Foreskin fibroblast (primary cell): ENCODE measurements at places on chromosomes 3 and 15.

DNA sequence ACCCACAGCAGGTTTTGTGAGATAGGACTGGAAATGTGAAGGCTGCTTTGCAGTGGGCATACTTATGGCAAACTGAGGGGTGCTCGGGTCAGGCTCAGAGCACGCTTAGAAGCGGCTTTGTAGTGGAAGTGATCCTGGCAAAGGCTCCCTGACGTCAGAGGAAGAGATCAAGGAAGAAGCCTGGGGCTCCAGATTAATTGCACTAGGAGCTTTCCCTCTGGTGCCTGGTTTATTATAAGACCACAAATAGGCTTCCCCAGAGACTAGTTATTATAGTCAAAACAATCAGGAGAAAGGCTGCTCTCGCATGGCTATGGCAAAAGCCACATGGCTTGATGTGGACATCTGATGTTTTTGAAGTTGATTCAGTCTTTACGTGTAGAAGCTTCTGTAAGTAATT lies 515.1 kb downstream of the GABRG3 start:
- DNase-seq, result no peak

DNA sequence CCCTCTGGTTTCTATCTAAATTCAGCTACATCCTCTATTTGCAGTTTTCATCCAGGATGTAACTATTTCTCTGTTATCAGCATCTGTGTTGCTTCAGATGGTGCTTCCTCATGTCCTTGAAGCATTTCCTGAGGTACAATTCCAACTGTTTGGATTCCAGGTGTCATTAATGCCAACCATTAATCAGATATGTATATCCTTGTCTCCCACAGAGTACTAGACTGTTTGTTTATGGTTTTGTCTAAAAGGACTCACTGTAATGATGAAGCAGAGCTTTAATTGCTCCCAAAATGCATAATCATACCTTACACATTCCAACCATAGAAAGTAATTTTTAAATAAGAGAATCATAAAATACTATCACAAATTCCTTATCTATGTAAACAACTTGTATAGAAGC lies 288.5 kb upstream of the MME start:
- no peak for DNase-seq

- no peak for DNase-seq
These were observed 264.0 kb downstream of the TJP1 start for GRCh38 chr15:29558261-29558660.

DNA sequence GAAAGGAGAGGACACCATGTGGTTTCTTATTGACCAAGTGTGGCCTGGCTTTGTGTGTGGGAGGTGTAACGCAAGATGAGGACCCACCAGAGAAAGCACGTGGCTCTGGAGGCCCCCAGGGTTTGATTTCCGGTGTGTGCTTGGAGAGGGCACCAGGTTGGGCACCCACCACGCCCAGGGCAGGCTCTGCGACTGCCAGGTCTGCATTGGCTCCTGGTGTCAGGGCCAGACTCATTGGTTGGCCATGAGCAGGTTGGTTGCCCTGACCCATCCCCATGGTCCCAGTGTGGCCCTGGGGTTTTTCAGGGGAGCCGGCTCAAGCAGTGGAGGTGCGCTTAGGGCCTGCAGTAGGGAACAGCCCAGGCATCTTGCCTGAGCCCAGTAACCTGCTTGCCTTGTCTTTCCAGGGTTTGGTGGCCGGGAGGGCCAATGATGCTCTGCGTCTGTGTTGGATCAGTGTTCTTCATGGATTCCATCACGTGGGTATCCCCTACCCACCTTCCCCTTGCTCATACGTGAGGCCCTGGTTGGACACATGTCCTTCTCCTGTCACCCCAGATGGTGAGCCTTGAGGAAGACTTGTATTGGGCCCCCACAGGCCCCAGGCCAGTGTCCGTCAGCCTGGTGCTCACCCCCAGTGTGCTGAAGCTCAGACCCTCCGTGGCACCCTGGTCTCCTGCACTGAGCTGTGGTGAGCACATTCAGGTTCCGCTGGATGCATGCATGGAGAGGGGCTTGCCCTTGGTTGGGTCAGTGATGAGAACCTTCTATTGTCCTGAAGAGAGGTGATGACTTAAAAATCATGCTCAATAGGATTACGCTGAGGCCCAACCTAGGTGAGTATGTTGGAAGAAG lies 193.9 kb downstream of the UBE3A start:
- DNase-seq, result no peak

GRCh38 chr3:185851046-185851445 lies 26.2 kb upstream of the IGF2BP2 start:
- DNase-seq, result no peak

DNA sequence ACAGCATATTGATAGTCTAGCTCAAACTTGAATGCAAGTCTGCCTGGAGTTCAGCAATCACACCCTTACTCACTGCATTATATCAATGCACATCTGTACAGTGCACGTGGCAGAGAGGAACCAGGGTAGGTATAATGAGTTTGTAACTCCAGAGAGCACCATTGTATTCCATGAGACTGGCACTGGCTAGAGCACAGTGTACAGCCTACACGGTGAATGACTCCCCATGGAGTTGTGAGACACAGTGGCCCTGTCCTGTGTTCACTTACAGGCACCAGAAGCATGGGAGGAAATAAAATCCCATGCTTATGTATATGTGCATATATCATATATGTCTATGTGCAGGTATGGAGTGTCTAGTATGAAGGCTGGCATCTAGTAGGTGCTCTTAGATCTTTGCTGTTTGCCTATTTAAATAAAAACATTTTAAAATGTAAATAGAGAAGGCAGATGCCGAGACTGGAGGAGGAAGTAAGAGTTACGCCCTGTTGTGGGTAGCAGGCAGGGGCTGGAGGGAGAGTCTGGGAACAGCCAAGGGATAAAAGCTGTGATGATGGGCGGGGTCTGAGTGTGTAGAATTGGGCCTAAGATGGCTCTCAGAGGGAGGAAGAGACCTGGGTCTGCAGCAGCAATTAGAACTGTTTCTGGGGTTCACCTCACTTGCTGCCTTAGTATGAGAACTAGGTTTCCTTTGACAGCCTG lies 360.7 kb upstream of the ICE2 start:
- DNase-seq, result no peak

DNA sequence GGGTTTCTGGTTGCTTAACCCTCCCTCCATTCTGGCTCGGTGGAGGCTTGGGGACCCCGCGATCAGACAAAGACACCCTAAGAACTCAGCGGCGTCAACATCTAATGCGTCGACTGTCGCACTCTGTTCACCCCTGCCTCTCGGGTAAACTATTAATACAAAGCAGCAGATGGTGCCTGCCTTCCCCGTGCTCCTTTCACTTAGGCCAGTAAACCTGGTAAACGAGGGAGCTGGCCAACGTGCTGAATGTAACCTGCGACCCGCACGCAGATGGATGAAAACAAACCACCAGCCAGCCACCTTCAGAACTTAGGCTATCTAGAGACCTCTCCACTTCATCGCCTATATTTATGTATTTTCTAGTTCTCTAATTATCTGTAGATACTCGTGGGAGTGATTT lies 848 bp upstream of the CADPS start:
- peak; percentile 21 for DNase-seq

GRCh38 chr3:97981886-97982285 lies 9.7 kb upstream of the RIOX2 start:
- DNase-seq, result no peak

DNA sequence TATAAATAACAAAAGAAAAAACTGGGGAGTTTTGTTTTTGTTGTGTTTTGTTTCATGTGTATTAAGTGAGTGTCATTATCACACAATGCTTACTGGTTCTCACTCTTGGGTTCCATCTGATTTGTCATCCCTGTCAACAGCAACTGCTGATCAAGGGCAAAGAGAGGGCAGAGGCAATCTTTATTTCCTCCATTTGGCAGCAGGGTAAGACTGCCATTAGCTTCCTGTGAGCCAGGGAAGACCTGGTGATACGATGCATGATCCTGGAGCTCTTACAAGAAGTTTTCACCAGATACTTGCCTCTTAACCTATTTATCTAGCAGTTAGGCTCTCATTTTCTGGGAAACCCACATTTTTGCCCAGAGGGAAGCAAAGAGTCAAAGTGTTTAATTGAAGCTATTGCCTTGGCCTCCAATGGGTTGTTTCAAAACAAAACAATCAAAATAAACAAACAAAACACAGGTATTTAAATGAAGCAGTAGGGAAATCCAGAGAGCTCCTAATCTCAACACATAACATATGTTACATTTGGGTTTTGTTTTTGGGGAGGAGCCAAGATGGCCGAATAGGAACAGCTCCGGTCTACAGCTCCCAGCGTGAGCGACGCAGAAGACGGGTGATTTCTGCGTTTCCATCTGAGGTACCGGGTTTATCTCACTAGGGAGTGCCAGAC lies 529.8 kb downstream of the MAGI1 start:
- no peak for DNase-seq

- DNase-seq, result no peak
These were observed 58.7 kb downstream of the CD200 start for GRCh38 chr3:112391648-112392047.

DNA sequence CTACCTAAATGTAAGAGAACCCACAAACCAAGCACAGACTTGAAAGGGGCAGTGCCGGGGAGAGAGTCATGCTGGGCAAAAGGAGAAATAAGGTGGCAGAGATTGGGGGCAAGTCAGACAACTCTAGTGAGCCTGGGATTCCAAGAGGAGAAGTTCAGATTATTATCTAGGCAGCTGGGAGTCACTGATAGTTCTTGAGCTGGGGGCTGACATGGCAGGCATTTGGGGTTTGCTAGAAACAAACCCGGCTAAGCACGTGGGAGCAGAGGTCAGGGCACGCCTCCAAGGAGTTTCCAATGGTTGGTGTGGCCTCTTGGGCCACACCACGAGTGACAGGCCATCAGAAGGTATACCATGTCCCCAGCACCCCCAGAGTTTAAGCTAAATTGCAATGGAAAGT lies 27.6 kb downstream of the SLC6A6 start:
- no peak for DNase-seq

DNA sequence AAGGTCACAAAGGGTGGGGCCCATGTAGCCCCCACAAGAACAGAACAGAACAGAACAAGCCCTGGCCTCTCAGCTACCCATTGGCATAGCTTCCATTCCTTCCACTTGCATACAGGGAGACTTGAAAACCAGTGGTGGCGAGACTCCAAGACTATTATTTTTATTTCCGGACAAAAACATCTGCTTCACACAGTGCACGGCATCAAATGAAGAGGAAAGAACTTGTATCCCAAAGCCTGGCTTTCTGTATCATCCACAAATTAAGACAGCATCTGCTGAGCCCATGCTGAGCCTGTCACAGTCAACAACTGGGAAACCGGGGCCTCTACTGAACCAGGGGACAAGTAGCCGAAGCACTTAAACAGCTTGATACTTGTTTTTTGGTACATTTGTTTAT lies 56.0 kb downstream of the CLEC3B start:
- DNase-seq, result peak; percentile 87

- DNase-seq, result no peak
These were observed 370.8 kb upstream of the SUCLG2 start for GRCh38 chr3:68025189-68025588.

GRCh38 chr3:69014022-69014580 lies 617 bp upstream of the EOGT start:
- peak; percentile 34 for DNase-seq

DNA sequence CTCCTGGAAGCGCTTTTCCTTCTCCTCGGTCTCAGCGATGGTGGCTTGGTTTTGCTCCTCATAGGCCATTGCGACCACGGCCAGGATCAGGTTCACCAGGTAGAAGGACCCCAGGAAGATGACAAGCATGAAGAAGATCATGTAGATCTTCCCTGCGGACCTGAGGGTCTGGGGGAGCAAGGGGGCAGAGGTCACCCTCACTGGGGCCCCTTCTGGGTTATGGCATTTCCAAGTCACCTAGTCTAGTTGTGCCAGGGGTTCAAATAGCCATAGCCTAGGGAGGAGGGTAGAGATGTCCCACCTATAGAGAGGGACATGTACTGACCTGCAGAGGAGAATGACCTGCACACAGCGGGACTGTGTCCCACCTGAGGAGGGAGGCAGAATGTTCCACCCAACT lies 43.5 kb downstream of the SCN5A start:
- DNase-seq, result no peak

DNA sequence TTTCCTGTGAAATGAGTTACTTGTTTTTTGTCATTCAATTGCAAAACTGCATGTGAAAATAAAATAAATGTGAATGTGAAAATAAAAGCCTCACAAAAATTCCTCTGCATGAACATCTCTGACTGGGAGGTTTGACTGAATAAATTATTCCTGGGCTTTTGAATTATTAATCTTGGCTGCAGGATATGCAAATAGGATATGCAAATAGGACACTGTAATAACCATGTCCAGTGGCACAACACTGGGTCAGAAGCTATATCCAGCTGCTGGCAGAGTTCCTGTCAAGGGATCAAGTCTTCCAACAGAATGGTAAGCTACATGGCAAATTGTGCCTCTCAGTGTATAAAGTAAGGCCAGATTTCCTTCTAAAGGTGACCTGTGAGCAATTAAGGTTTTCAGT lies at the start of gene SUCNR1:
Gene SUCNR1 (plus strand): TSS at position 246 of the 400 bp plus-strand sequence. CDS start 6,250 bp downstream, outside the sequence.
- DNase-seq, result no peak

DNA sequence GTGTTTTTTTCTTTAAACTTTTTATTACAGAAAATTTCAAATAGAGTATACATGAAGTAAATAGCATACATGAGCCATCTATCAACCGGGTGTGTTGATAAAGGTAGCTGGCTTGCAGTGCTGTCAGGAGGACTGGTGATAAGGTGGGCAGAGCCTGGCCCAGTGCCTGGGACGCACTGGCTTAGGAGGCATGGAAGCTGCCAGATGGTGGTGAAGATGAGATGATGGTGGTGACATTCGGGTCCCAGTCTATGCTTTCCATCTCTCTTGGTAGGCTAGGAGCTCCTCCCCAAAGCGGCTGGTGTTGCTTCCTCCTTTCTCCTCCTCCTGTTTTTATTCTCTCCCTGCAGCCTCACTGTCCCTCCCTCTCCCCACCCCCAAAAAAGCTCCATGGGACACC lies 101.7 kb downstream of the ADCY5 start:
- DNase-seq, result no peak

GRCh38 chr3:37907906-37908305 lies 46.2 kb downstream of the CTDSPL start:
- DNase-seq, result no peak

DNA sequence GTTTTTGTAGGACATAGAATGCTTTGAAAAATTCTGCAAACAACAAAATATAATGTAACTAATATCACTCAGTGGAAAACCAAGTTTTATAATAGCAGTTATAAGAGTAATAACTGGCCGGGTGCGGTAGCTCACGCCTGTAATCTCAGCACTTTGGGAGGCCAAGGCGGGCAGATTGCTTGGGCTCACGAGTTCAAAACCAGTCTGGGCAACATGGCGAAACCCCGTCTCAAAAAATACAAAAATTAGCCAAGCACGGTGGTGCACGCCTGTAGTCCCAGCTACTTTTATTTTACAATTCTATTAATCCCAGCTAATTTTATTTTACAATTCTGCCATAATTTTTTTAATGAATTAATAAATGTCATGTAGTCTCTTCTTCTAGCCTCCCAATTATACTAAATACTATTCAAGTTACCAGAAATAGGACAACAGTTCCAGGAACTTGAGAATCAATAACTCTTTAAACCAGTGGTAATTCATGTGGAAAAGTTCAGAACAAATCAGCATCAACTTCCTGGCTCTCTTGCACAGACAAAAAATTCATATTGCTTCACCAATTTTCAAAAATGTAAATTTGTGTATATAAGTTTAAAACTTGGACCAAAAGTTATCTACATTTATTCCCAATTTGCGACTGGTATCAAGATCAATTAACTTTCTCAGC lies 2.2 kb downstream of the DENND4A start:
- DNase-seq, result no peak

- peak; percentile 58 for DNase-seq
These were observed 111.9 kb downstream of the ETFA start for GRCh38 chr15:76199106-76200082.

- no peak for DNase-seq
These were observed 345.1 kb downstream of the RORA start for GRCh38 chr15:60883691-60884640.
